ENCODE measurements at places on chromosomes 5 and 9. TPM values are rescaled to one million over a fixed set of nuclear protein-coding genes. Genes with fewer than 3 reads are reported as not detected.

The CATSPER3 gene
- total RNA-seq, result 1.7 TPM

The IRX1 gene
- total RNA-seq, result not detected

The SREK1 gene
- total RNA-seq, result 65.6 TPM

The GRIN1 gene
- 23.1 TPM for total RNA-seq

The LRRC70 gene
- 0.37 TPM for total RNA-seq

The STPG3 gene
- not detected for total RNA-seq

The MEIKIN gene
- total RNA-seq, result not detected

The RMI1 gene
- 26.8 TPM for total RNA-seq

The ERBIN gene
- 57.4 TPM for total RNA-seq

GRCh38 chr9:115633104-115633503 lies 515.1 kb upstream of the TNC start:
- DNase-seq, result no peak

- DNase-seq, result no peak
Observed at GRCh38 chr5:136120529-136120928, 12.1 kb upstream of the SMAD5 start.

- DNase-seq, result no peak
Observed at GRCh38 chr5:111734013-111734412, 23.0 kb downstream of the NREP start.

DNA sequence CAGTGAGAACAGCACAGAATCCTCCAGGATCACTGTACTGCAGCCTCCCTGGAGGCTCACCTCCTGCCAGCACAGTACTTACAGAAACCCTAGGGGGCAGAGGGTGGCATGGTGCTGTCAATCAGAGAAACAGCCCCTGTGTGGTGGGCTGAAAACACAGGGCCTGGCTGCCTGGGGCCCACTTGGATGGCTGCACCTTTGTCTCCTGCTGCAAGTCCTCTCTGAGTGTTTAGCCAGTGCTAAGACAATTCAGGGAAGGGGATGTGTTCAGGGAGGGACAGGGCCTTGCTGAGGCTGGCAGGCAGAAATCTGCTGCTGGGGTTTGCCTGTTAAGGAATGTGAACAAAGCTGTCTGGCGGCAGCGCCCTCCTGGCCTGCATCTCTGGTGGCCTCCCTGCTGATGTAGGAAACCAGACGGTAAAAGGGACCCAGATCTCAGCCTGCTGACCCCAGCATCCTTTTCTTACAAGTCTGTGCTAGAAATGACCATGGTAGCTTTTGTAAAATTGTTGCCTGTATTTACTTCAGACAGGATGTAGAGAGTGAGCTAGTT lies 39.5 kb downstream of the PRRC2B start:
- DNase-seq, result no peak

GRCh38 chr9:116345393-116345792 lies 191.8 kb downstream of the PAPPA start:
- no peak for DNase-seq

- DNase-seq, result no peak
Observed at GRCh38 chr5:74995926-74996325, 56.4 kb downstream of the GCNT4 start.

DNA sequence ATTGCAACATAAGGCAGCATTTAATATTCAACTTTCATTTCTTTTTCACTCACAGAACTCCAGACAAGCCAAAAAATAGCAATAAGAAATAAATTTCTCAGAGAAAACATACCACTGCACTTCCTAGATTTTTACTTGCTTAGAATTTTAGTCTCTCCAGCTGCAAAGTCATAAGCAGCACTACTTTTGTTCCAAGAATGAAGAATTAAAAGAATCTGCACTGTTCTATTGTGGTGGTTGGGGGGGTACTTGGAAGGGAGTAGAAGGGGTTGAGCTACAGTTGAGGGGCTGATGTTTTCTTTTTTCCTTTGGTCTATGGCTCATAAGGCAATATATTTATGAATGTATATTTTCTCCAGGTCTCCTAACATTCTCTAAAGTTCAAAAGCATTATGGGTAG lies 144.5 kb downstream of the KIAA0825 start:
- no peak for DNase-seq

DNA sequence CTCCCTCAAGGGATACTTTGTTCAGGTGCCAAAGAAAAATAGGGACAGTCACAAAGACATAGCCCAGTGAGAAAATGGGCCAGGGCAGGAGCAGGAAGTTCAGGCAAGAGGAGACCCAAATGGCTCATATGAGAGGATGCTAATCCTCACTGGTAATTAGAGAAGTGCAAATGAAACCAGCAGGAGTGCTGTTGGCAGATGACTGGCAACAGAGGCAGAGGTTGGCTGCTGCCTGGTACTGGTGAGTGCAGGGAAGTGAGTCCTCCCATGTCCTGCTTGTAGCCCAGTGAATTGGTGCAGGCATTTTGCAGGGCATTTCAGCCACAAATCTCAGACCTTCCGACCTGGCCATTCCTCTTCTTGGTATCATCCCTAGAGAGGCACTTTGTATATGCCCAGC lies 23.5 kb downstream of the ODF2 start:
- DNase-seq, result no peak

DNA sequence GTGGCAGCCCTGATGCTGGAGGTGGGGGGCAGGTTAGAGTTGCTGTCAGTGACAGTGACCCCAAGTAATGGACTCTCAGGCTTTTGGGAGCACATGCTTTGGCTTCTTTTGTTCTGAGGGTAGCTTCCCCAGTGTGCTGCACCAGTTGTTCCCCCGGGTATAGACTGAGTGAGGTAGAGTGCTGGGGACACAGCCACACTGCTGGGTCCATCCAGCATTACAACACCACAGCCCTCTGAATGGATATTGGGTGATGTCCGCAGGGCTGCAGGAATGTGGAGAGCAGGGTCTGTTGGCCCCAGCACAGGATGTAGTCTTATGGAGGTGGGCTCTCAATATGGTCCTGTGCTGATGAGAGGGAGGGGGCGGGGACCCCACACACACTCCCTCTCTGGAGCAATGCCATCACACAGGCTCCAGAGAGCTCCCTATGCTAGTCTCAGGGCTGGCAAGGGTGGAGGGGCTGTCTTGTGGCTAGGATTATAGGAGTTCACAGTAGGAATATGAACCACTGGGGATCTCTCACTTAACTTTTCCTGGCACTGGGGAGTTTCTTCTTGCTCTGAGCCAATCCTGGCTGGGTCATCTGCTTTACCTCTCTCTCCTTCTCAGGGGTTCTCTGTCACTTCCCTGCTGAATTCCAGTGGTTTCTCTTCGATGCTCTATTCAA lies 20.7 kb downstream of the OSMR start:
- DNase-seq, result no peak

DNA sequence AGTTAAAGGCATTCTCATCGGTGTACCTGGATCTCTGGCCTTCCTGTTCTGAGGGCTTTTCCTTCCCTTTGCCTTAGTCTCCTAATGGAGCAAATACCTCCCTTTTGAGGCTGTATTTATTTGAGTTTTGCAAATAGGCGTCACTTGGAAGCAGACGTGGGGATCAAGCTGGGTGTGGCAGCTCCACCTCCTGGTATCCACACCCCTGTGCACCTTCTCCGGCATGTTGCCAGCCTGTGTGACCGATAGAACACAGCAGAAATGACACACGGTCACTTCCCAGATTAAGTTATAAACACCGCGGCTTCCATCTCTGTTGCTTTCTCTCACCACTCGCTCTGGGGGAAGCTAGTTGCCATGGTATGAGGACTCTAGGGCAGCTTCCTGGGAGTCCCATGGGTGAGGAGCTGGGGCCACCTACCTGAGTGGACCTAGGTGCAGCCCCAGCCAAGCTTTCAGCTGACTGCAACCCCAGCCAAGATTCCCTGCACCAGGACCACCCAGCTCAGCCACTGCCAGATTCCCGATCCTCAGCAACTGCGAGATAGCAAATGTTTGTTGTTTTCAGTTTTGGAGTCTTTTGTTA lies 214.4 kb upstream of the MVB12B start:
- no peak for DNase-seq

- no peak for DNase-seq
Observed at GRCh38 chr5:153030755-153031725, 459.4 kb upstream of the GRIA1 start.

DNA sequence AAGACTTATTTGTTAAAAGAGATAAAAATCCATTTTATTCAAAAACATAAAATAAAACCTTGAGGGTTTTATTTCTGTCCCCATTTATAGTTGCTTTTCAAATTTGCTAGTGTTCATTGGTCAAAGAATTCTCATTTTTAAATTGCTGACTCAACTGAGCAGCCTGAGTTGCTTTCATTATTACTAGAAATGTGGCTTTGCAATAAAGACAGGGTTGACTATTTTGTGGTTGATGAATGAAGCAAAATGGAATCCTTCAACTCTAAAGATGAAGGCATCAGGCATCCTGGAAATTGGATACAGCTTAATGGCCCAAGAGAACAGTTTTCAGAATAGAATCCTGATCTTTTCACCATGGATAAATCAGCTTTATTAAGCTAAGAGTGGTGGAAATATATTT lies 23.9 kb upstream of the PPP3R2 start:
- DNase-seq, result no peak

DNA sequence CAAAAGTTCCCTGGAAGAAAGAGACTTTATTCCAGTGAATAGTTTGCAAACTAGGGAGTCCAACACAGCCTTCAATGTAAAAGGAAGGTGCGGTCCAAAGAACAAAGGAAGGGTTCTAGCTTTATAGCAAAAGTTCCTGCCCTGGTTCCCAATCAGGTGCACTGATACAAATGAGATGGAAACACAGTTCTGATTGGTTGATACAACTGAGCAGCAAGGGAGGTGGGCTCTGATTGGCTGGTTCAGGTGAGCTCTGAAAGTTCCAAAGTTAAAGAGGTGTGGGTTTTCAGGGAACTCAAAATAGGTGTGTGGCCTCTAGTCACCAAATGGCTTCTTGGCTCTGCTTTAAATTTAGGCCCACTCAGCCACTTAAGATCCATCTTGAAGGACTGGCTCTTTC lies 43.1 kb downstream of the P4HA2 start:
- DNase-seq, result peak; percentile 16

- no peak for DNase-seq
Observed at GRCh38 chr9:37650873-37651768, at the start of gene FRMPD1. Gene FRMPD1 (plus strand): TSS chr9:37650954. CDS start chr9:37692642, 41,688 bp downstream.

- DNase-seq, result no peak
Observed at GRCh38 chr5:97097326-97098230, 44.8 kb downstream of the LIX1 start.

DNA sequence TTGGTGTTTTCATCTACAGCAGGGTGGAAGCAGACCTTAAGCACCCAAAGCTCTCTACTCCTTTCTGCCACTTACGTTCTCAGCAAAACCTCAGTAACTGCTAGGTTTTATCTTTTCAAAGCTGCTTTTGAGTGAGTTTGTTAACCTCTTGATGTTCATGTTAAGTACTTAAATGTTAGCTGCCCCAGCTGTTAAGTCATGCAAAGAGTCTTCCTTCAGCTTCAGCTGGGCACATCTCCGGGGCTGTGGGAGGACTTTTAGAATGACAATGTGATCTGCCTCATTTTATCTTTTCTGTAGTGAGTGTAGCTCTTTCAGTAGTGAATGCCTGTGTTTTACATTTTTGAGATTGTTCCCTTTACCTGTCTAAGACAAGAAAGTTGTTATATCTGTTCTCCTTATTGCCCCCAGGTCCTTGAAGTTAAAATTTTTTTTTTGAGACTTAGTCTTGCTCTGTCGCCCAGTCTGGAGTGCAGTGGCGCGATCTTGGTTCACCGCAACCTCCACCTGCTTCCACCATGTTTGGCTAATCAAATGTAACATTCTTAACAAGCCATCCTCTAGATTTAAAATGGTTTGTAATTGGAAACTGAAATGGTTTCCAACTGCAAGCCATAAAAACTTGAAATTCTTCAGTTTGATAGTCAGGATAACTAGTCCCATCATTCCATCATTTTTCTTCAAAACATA lies 19.6 kb downstream of the KDM4C start:
- DNase-seq, result no peak

Data from HCT116 (cell line).